T-helper 17 cell (primary cell): ENCODE measurements at places on chromosomes 2 and 18.

GRCh38 chr18:46096651-46097300, 1.3 kb downstream of the ATP5F1A start:
- H3K4me3 ChIP-seq: peak overlapping the region; percentile 96
- no peak for DNase-seq
- H3K36me3 ChIP-seq: peaks cover 2% of the 10 kb centered on the region
- H3K27me3 ChIP-seq: no peaks in the 10 kb centered on the region

DNA sequence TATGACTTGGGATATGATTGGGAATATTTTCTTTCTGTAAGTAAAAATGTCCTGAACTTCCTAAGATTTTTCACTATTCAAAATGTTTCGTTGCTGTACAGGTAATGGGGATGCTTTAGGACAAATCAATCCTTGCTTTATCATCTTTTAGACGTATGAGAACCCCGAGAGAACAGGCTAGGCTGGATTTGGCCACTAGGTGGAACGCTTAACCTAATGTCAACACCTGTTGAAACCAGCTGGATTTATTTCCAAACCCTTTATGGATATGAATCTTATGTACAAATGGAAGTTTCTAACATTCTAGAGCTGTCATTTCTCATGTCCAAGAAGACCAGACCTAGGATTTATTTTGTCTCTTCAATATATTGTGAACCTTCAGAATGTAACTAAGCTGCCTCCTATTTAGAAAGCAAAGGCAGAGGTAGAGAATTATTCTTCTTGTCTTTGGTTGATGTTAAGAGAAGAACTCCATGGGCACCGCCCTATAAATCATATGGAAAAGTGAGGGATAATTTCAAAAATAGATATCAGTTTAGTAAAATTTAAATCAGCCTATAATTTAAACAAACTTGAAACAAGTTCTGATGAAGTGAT, 96.7 kb downstream of the PMAIP1 start:
- peaks cover 51% of the 10 kb centered on the region for H3K27me3 ChIP-seq
- no peak overlapping the region for H3K4me3 ChIP-seq
- no peaks in the 10 kb centered on the region for H3K36me3 ChIP-seq
- no peaks in the 10 kb centered on the region for H3K4me1 ChIP-seq
- no peak overlapping the region for H3K27ac ChIP-seq

DNA sequence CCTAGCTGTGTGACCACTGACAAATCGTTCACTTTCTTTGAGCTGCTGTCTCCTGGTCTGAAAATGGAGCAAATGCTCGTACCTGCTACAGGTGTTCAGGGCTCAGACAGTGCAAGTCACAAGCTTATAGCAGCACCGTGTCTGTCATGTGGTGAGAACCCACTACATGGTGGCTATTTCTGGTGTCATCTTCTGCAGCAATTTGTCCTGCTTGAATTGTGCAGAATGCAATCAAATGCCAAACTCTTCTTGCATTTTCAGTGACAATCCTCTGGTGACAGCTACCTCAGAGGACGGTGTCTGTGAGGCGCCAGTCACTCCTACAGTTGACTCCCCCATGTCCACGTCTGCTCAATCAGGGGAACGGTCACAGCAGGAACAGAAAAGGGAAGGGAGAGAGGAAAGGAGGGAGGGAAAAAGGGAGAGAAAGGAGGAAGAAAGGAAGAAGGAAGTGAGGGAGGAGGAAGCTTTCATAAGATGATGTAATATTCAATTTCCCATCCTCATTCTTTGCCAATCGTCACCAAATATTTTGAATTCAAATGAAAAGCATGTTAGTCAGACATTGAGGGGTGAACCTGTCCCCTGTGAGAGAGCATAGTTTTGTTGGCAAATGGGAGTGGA, 122.2 kb downstream of the BCL2 start:
- H3K36me3 ChIP-seq: no peaks in the 10 kb centered on the region
- peaks cover 21% of the 10 kb centered on the region for H3K4me1 ChIP-seq
- no peaks in the 10 kb centered on the region for H3K27me3 ChIP-seq
- no peak for DNase-seq
- no peak overlapping the region for H3K4me3 ChIP-seq

GRCh38 chr2:166892397-166892796, 4.1 kb downstream of the XIRP2 start:
- H3K27ac ChIP-seq: no peak overlapping the region
- no peaks in the 10 kb centered on the region for H3K4me1 ChIP-seq
- no peak for DNase-seq
- no peak overlapping the region for H3K4me3 ChIP-seq
- no peaks in the 10 kb centered on the region for H3K27me3 ChIP-seq

DNA sequence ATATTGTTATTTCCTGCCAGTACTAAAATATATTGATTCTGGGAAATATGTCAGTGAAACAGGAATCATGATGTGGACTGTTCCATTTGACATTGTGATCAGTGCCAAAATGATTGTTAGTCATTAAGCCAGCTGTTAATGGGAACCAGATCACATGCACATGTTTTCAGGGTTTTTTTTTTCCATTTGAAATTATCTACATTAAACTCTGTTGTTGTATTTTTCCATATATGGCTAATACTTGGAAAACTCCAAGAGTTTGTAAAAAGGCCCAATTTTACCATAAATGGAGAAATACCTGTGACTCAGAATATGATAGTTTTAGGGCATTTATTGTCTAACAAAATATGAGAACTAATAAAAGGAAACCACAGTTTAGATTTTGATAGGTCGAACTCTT, 13.4 kb downstream of the ITGAV start:
- H3K27ac ChIP-seq: peak overlapping the region; percentile 34
- H3K27me3 ChIP-seq: no peaks in the 10 kb centered on the region
- H3K36me3 ChIP-seq: peaks cover 10% of the 10 kb centered on the region
- peaks cover 10% of the 10 kb centered on the region for H3K4me1 ChIP-seq
